LHCN-M2 (cell line): ENCODE measurements at places on chromosomes 1 and 21.
A peak's percentile ranks its signal among the peaks of the same experiment; 100 is the strongest.

DNA sequence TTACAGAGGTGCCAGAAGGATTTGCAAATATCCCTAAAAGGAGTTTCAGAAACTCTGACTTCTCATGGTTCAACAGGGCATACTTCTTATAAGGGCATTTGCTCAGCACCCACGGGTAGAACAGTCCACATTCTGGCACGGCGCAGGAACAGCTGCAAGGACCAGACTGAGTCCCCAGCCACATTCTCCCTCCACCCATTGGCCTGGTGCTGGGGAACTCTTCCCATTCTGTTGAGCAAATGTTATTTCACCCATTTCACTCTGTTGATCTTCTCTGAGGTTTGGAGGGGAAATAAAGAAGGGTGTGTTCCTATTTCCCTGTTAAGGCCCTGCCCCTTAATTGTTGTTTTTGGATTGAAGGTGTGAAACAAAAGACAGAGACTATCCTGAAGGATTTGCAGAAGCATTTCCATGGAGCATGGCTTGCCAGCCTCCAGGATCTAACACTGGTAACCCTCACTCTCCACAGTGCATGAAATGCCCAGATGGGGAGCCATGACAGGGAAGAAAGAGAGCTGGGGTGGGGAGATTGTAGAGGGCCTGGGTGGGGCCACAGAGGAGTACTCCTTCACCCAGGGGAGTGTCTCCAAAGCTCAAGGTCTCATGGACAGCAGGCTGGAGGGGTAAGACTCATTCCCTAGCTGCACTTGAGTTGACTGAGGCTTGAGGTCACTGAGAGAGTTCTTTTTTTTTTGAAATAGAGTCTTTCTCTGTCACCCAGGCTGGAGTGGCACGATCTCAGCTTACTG is 35.0 kb downstream of the INAVA start:
- peak; percentile 57 for DNase-seq

GRCh38 chr1:172724765-172725613 is 66.1 kb downstream of the FASLG start:
- DNase-seq: no peak

- peak; percentile 80 for DNase-seq
Observed at GRCh38 chr1:206445116-206445515, 25.2 kb upstream of the IKBKE start.

DNA sequence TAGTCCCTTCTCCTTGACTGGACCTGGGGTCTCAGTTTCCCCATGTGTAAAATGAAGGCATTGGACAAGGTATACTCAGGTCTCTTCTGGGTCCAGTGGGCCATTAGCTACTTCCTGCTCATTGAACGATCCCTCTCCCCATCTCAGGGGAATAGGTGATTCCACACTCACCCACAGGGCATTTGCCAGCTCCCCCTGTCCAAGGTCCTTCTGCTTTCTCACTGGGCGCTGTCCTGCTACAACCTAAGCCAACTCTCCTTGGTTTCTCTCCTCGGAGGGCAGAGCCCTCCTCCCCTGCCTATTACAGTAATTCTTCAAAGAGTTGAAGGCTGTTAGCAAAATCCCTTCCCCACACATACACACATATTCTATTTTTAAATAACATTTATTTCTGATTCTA is 16.6 kb downstream of the DISP3 start:
- DNase-seq: no peak

DNA sequence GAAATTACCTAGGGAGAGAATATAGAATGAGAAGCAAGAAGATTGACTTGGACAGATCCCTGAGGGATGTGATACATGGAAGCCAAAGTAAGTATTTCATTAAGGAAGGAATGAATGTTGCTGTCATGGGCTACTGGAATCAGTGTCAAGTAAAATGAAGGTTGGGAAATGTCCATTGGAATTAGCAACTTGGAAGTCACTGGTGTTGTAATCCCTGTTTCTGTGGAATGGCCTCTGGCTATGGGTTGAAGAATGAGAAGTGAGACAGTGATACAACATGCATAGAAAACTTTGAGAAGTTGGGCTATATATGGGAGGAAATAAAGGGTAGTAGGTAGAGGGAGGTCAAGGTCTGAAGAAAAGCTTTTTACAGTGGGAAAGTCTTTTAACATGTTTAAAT is 54.7 kb downstream of the CCDC18 start:
- no peak for DNase-seq

GRCh38 chr1:235799264-235799663 is 67.4 kb downstream of the LYST start:
- DNase-seq: no peak

- DNase-seq: peak; percentile 60
Observed at GRCh38 chr1:17198476-17199258, 6.3 kb upstream of the PADI1 start.

- DNase-seq: no peak
Observed at GRCh38 chr1:44995467-44996238, 9.3 kb upstream of the EIF2B3 start.

DNA sequence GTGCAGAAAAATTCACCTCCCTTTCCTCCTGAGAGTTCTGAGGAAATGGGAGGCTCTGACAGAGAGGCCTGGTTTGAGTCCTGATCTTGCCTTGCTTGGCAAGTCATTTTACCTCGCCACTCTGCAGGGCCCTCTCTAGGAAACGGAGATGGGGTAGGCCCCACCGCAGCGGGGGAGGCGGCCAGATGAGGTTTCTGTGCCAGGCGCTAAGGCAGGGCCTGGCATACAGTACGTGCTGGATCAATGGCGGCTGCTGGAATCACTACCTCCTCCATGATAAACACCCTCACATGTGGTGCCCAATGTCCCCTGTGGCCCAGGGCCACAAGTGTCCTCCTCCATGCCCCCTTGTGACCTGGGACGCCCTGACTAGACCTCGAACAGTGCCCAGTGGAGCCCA is 499 bp upstream of the PLEKHG5 start:
- no peak for DNase-seq

DNA sequence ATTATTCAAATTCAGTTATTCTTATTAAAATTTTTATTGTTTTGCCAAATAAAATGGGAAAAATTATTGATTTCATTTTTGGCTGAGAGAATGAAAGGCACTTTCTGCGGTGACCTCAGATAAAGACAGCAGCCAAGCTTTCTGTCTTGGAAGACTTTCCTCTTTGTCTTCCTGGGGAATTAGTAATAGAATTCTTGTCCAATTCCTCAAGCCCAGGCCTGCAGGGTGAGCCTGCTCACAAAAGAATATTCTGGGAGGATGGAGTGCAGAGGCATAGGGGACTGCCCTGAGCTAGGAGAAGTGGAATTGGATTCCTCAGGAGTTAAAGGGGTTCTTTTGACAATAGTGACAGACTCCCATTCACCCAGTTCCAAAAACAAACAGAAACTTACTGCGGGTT is 614.5 kb upstream of the ADGRL2 start:
- no peak for DNase-seq

GRCh38 chr1:178966312-178966711 is 59.4 kb upstream of the FAM20B start:
- DNase-seq: no peak

DNA sequence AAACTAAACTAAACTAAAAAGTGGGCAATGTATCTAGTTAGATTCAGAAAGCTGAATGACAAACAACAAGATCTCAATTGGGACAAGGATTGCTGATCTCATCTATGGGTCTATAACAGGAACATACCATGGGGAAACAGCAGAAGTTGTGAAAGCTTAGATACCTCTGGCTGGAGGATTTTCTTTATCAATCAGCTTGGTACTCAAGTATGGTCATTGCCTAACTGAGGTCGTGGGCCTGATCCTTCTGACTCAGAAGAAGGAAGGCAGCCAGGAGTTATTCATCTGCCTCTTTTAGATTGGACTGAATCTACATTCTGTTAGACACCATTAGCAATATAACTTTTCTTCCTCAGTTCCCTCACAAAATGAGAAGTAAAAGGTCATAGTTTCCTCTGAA is 39.7 kb downstream of the DNTTIP2 start:
- peak; percentile 65 for DNase-seq

- DNase-seq: no peak
Observed at GRCh38 chr1:47478090-47478489, 40.2 kb downstream of the FOXD2 start.
